Right atrium auricular region (tissue), 2 donors: ENCODE measurements at places on chromosomes 4 and X. TPM values are rescaled to one million over a fixed set of nuclear protein-coding genes. Genes with fewer than 3 reads are reported as not detected.

GRCh38 chr4:88043586-88044340 is 36.3 kb downstream of the PKD2 start:
- no peak for DNase-seq

GRCh38 chrX:94914235-94914634 is 1240.2 kb downstream of the FAM133A start:
- DNase-seq, result no peak

DNA sequence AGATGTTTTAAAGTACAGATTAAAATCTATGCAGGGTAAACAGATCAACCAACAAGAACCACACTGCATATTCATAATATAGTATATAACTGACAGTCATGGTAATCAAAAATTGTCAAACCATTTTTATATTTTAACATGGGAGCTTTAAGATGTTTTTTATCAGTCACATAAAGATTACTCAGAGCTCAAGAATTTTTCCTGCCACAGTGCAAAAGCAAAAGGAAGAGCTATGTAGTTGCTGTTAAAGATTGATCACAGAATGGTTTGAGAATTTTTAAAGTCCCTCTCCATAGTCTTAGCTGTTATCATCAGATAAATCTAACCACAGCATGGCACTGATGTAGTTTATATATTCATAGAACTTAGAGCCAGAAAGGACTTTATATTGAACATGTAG is 8.5 kb downstream of the RAB9B start:
- no peak for DNase-seq

- DNase-seq, result no peak
Measured at GRCh38 chr4:8882239-8882638, 10.6 kb upstream of the HMX1 start.

USP51 gene
- 1.7 TPM for total RNA-seq

- no peak for DNase-seq
Measured at GRCh38 chr4:150518559-150518958, 63.4 kb upstream of the MAB21L2 start.

GRCh38 chr4:140172960-140173359 is 19.0 kb upstream of the MAML3 start:
- no peak for DNase-seq

DNA sequence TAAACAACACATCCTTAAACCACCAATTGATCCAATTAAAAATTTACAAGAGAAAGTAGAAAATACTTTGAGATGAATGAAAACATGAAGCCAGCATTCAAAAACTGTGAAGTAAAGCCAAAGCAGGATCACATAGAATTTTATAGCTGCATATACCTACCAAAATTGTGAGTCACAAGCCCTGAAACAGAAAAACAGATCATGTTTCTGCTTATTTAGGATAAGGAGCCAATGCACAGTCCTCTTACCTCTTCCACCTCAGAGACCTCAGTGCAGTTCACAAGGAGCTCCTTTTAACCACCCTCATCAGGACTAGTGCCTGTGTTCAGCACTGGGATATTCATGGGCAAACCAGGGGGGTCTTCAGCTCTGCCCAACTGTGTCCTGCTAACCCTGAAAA is 386.7 kb downstream of the TECRL start:
- DNase-seq, result no peak
